Hepatic stellate cell (primary cell): ENCODE measurements at places on chromosomes 6 and 20.

DNA sequence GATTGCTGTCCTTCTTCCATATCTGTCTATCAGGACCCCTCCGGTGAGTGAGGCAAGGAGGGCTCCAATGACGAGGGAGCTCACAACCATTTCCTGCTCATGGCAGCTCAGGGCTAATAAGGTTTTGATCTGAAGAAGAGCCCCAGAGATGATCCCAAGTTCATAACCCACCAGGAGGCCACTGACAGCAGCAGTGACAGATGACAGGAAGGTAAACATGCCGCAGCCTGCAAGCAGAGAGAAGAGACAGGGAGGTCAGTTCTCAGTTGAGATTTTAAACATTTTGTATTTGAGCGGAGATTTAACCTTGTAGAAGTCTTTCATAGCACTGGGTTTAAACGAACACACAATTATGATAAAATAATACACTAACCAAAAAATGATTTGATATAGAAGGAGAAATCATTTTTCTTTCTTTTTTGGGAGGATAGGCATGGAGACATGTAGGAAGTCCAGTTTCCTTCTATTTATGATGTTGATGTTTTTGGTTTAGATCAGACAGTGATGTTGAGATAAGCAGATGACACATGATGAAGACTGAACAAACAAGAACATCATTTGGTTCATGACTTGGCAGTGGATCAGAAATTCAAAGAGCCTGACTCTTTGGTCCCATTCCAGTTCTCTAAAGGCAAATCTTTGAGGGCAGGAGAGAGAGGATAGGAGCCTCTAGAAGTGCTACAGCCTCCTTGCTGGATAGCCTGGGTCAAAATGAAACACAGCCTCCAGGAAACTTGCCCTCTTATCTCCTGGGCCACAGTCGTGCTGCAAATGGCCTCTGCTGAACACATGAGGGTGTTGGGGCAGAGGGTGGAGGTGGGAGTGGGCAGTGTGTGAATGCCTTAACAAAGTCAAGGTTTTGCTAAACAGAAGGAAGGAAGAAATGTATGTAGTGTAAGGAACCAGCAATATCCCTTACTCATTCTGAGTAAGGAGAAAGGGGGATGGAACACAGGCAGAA, 22.6 kb downstream of the SLC2A12 start:
- DNase-seq = peak; percentile 29

- DNase-seq = no peak
Observed at GRCh38 chr6:42933205-42933604, 3.9 kb downstream of the CNPY3 start.

DNA sequence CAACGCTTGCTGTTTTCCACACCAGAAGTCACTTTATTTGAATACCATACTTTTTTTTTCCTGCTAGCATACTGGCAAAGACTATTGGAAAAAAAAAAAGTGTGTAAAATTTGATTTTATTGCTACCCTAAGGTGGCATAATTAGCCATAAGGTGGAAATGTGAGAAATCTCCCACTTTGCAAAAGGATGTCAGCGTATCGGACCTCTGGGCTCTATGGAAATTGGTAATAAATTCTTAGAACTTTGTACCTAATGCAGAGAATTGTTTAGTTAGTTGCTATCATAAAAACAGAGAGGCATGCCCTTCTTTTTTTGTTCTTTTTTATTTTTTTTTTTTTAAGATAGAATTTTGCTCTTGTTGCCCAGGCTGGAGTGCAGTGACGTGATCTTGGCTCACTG, 63.7 kb upstream of the GMDS start:
- no peak for DNase-seq

GRCh38 chr6:108653949-108654348, 93.2 kb downstream of the FOXO3 start:
- no peak for DNase-seq

DNA sequence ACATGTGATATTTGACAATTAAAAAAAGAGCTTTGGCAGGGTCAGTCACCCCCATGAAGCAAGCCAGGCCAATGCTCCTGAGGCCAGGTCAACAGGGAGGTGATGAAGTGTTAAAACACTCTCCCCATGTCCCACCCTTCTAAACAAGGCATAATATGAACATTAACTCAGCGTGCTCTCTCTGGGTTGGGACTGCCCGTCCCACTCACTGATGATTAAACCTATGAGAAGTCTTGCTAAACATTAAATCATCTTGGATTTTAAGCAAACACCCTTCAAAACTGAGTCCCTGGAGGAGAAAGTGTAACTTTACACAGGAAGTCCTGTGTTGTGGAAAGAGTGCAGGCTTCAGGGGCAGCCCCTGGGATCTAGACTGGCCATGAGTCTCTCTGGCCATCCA, 558.5 kb downstream of the CD83 start:
- DNase-seq = peak; percentile 17
